ENCODE measurements at places on chromosomes 12 and 14.

- DNase-seq = no peak
Measured at GRCh38 chr12:119666226-119666795, 1.6 kb upstream of the PRKAB1 start.

DNA sequence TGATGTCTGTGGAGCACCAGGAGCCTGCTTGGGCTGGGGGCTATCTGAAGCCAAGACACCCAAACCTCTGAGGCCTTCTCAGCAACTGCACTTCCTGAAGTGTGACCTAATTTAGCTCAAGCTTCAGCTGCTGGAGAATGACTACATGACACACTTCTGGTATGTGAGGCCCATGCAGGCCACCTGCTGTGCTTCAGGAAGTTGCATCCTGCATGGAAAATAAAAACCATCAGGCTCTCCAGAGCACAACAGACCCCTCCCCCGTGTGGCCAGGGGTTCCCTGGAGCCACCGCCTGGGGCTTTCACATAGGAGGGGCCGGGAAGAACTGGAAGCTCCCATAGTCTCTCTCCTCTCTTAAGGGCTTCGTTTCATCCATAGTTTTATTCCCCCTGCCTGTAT lies 217.7 kb downstream of the SLC15A4 start:
- DNase-seq = no peak

- DNase-seq = no peak
Measured at GRCh38 chr12:2961705-2962104, 2.5 kb downstream of the TEAD4 start.

DNA sequence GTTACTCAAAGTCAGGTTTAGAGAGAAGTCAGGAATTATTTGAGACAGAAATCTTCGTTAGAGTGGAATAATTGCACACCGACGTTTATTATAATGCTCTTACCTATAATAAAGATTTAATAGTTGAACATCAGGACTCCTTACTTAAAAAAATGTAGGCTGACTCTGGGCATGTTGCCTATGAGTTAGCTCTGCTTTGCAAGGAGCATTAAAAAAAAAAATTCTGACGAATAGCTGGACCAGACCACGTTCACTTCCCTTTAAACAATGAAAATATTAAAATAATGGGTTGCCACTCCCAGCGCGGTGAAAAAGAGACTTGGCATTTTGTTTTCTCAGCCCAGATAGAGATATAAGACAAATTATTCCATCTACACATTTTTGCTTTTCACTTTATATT lies 574 bp upstream of the FANCM start:
- DNase-seq = no peak

DNA sequence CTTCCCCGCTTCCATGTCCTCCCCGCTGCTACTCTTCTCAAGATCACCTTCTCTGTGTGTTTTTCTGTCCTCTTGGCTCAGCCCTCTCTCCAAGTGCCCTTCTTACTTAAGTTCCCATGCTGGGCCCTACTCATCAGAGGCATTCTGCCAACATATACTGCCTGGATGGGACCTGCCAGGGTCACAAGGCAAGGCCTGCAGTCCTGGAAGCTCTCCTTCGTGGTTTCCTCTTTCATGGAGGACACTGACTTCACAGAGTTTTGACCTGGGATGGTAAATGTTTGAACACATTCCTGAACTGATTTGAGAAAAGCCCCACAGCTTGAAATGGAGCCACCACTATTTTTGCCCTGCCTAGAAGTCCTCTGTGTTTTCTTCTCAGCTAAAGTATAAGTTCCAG lies 140.9 kb downstream of the TMEM30B start:
- no peak for DNase-seq

- no peak for DNase-seq
Measured at GRCh38 chr14:92173668-92174067, 51.9 kb downstream of the CPSF2 start.

- DNase-seq = no peak
Measured at GRCh38 chr14:85317491-85318021, 212.4 kb upstream of the FLRT2 start.

DNA sequence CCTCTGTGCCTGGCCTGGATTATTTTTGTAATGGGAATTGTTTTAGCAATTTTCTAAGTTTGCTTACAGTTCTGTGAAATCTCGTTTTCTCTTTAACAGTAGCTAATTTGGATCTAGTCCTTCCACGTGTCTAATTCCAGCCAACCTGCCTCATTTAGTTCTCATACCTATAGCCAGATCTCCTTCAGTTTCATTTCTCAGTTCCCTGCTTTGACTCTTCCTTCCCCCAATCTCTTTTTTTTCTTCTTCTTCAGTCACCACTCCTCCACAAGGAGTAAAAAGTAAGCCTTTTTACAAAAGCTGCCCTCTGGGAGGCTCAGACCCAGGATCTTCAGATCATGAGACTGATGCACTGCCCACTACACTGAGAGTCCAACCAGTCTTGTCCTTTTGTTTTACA lies 1.4 kb downstream of the THTPA start:
- no peak for DNase-seq

Measured in activated CD8-positive, alpha-beta memory T cell treated with anti-CD3 and anti-CD28 coated beads for 48 hours (primary cell).